ENCODE measurements at places on chromosomes 12 and 14.

DNA sequence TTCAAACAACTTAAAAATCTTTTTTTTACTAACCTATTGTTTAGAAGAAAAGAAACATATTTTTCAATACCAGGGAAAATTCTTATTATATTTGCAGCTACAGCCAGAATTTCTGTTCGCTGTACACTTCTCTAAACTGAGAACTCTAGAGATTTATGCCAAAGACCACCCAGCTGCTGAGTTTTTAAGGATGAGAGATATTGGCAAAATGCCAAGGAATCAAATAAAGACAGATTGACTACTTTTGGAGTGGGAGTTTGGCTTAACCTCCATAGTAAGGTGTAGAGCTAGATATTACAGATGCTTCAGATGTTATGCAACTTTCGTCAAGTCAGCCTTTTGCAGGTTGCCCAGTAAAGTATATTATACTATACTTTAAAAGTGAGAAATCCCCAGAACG lies 71.8 kb downstream of the TTLL5 start:
- DNase-seq, result no peak

DNA sequence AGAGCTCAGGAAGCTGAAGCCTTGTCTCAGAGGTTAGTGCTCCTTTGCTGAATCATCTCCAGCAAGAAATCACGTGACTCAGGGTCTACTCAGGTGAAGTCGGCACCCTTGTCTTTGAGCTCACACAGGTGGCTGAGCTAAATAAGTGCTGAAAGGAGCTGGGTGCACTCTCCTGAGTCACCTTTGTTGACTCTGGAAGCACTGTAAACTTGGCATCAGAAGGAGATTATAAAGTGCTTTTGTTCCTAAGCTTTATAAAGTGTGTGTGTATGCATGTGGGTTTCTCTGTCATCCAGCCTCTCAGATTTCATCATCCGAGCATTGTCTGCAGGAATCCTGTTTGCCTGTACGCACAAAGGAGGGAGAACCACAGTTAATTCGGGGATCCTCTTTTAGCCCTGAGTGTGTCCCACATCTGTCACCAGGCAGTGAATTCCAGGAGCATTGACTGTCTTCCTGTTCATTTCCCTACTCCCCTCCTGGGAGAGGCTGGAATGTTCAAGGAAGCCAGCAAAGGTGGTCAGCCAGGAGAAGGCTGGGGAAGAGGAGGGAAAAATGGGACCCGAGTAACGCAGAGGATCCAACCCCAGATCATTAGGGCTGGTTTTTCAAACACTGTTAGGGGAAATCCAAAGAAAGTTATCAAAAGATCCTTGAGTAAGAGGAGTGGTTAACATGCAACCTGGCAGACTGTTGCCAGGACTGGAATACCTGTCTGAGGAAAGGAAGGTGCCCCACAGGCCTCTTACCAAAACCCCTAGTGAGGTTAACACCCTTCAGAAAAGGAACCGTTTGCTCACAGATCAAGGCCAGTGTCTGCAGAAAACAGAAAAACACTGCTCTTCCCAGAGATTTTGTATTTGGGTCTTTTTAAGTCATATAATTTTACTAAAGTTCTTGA lies 157.5 kb upstream of the HIF1A start:
- no peak for DNase-seq

DNA sequence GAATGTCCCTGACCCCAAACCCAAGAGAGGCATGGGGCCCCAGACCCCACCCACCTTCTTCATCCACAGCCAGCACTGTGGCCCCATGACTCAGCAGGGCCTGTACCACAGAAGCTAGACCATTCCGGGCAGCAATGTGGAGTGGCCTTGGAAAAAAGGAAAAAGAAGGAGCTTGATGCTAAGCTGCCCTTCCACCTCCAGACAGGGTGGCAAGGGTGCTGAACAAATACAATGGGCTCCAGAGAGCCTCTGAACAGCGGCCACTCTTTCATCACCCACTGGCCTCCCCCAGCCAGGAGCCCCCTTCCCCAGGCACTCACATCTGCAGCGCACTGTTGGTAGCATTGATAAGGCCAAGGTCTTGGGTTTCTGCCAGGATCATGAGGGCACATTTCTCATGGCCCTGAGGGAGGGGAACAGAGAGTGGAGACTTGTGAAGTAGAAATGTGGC lies 13.9 kb downstream of the SLC39A5 start:
- DNase-seq, result no peak

GRCh38 chr14:20683891-20684661 lies at the start of gene RNASE4:
Gene RNASE4, plus strand, starts transcription at chr14:20684560. Its CDS starts 14,812 bp downstream, at chr14:20699372.
- peak; percentile 90 for DNase-seq

DNA sequence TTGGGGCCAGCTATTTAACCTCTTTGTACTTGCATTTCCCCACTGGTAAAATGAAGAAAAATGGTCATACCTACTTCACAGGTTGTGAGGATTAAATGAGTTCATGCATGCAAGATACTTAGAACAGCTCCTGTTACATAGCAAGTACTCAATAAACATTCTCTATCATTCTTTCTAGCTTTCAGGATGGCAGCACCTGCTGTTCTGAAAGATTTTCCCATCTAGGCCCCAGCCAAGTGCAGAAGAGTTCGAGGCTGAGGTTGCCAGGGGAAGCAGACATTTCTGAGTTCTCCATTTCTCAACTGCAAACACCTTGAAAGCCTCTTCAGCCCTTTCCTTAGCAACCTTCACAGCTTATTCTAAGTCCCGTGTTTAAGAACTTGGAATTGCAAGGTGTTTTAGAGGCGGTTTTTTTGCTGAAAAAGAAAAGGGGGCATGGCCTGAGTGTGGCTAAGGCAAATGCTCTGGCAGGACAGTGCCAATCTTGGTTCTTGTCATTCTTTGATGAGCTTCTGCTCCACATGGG lies 73.0 kb upstream of the PRMT8 start:
- DNase-seq, result no peak

DNA sequence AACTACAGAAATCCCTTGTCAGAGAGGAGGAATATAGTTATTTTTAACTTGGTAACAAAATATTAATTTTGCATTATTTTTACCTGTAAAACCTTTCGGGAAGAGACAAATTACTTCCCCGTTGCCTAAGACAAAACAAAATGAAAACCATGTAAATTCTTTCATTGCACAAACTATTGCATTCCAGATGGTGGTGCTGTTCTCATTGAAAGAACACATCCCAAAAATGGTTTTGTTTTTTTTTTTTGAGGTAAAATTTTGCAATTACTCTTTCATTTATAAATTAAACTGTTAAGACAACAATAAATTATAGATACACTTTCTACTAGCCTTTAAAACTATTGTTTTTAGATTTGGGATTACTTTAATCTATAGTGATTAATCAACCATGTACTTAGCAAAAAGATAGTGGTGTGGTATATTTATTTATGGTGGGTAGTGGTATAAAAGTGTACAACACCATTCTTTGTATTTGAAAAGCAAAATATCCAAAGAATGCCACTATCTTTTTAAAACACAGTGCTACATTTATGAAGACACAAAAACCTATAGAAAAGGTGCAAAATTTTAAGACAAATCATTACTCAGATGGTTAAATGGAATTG lies 115.5 kb downstream of the SLC38A1 start:
- DNase-seq, result no peak

- no peak for DNase-seq
Observed at GRCh38 chr12:111246477-111247011, 122.4 kb downstream of the PHETA1 start.

GRCh38 chr14:23095196-23096108 lies at the start of gene C14orf119:
Gene C14orf119, plus strand, starts transcription at chr14:23095505. Its CDS starts 2,154 bp downstream, at chr14:23097659.
- peak; percentile 99 for DNase-seq

DNA sequence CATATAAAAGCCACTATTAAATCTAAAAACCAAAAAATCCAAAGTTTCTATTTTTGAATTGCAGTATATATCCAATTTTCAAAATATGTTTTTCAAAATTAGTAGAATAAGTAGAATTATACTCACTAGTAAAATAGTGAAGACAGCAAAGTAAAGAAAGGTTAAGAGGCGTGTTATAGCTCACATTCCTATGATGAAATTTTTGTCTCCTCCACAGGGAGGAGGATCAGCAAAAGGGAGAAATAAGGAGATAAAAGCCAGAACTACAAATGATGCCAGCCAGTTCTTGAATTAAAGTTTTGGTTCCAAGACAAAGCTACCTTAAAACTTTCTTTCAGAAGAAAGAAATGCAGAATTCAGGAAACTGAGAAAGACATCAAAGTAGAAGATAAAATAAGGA lies 50.0 kb downstream of the C2CD5 start:
- no peak for DNase-seq

DNA sequence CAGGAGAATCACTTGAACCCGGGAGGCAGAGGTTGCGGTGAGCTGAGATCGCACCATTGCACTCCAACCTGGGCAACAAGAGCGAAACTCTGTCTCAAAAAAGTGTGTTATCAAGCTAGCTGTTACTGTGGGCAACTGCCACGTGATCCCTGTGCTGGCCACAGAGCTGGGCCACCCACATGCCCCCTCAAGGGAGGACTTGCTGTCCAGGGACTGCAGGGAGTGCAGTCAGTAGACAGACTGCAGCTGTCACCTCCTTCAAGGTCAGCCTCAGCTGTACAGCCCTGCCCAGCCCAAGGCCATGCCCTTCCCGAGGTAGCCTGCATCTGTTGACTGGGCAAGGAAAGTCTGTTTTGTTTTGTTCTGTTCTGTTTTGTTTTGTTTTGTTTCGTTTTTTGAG lies 46.6 kb upstream of the BICDL1 start:
- DNase-seq, result no peak

GRCh38 chr12:43540470-43540869 lies 11.5 kb downstream of the ADAMTS20 start:
- no peak for DNase-seq

- DNase-seq, result no peak
Observed at GRCh38 chr12:25503666-25504065, 49.4 kb downstream of the LMNTD1 start.

- no peak for DNase-seq
Observed at GRCh38 chr12:42015051-42015461, 129.6 kb downstream of the GXYLT1 start.

GRCh38 chr14:90759370-90760077 lies 56.7 kb downstream of the TTC7B start:
- DNase-seq, result no peak

DNA sequence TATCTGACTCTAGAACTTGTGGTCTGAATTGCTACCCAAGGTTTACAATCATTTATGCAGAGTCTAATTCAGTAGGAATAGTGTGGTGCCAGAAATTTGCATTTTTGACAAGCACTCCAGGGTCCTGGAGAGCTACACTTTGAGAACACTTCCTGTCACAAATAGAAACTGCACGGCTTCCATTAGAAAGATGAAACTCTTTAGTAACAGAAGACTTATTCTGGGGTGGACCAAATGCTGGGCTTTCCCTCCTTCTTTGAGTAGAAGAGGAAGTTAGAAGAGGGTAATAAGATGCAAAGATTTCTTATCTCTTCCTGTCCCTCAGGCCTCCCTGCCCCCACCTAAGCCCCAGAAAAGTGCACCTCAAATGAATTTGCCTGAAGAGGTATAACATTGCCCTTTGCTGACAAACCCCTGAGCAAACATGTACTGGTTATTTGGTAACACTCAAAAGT lies 28.4 kb downstream of the DGLUCY start:
- DNase-seq, result no peak

- no peak for DNase-seq
Observed at GRCh38 chr12:57224278-57224972, 5.1 kb upstream of the SHMT2 start.

- DNase-seq, result no peak
Observed at GRCh38 chr12:106580671-106581508, 1.9 kb upstream of the RFX4 start.

DNA sequence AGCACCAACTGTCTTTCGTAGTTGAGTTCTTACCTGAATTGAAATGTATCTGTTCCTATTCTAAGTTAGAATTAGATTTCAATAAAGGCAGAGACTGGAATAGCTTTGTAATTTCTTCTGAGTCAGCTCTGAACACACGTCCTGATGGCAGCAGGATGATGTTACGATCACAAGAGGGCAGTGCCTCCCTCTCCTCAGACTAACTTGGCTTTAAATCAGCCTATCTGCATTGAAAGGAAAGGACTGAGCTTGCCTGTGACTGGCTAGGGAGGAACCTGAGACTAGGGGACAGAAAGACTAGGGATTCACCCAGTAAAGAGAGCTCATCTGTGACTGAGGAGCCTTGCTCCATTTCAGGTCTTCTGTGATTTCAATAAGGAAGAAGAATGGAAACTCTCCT lies 323.7 kb upstream of the OR4E1 start:
- no peak for DNase-seq

DNA sequence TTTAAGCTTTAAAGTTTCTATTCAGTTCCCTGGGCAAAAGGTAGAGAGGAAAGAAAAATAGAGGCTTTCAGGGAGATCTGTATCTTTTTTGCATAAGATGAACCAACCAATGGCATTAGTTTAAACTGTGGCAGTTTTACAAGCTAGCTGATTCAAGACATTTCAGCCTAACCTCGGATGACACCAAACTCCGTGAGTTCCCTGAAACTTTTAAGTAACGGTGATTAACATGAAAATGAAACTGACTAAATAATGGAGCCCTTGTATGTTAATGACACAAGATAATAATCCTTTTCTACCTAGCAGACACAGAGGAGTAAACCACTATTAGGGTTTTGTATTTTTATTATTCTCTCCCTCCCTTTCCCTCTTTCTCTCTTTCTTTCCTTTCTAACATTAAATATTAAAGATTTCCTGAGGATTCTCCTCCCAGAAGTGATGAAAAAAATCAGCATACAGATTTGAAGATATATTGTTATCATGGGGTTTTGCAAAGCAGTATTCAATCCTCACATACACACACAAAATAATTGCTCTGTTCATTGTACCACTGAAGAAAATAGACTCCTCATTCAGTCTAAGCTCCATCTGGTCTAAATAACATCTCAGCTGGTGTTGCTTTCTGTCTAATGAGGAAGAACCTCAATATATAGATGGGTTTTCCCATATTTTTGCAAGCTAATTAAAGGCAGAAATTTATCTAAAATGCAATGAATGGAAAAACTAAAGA lies 483.8 kb downstream of the NOVA1 start:
- no peak for DNase-seq

DNA sequence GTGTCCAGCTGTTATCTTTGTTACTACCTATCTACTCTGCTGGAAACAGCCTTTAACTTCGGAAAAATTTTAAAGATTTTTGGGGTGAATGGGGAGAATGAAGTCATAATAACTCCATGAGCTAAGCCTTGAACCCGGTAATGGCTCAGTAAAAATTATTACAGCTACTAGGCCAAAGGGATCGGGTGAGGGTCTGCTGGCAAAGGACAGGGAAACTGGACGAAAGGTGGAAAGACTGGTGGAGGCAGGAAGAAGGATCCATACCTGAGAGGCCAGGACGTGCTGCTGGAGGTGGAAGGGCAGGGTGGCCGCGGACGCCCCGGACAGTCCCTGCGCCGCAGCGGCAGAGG lies 10.1 kb downstream of the TBX3 start:
- DNase-seq, result no peak

DNA sequence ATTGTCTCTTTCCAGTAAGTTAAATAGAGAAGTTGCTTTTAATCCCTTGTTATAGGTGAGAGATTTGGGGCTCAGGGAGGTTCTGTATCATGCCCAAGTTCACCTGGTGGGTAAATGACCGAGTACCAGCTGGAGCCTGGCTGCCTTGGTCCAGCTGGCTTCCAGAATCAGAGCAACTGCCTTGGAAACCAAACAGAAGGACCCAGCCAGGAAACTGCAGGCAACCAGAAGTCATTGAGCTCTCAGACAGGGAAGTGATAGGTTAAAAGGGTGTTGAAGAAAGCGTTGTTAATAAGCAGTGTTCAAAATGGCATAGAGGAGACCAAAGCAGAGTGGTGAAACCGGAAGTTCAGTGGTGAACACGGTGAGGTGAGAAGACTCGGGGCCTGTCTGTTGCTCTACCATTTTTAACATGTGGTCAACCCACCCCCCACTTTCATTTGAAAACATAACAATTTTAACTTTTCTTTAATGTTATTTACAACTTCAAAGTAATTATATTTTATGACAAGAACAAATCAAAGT lies 54.9 kb downstream of the PLEKHG7 start:
- DNase-seq, result no peak

- DNase-seq, result no peak
Observed at GRCh38 chr14:78530078-78530477, 359.9 kb downstream of the NRXN3 start.

Measured in right forelimb (tissue), 1 donor.